Glomerular endothelial cell (primary cell): ENCODE measurements at places on chromosomes 12 and 14.

GRCh38 chr12:685388-685787 lies 22.1 kb upstream of the NINJ2 start:
- DNase-seq: no peak

- no peak for DNase-seq
Observed at GRCh38 chr12:68067762-68068376, 78.6 kb downstream of the IFNG-AS1 start.

- no peak for DNase-seq
Observed at GRCh38 chr12:51482929-51483697, 58.5 kb downstream of the SLC4A8 start.

GRCh38 chr14:77290705-77291104 lies 19.7 kb upstream of the NGB start:
- no peak for DNase-seq

DNA sequence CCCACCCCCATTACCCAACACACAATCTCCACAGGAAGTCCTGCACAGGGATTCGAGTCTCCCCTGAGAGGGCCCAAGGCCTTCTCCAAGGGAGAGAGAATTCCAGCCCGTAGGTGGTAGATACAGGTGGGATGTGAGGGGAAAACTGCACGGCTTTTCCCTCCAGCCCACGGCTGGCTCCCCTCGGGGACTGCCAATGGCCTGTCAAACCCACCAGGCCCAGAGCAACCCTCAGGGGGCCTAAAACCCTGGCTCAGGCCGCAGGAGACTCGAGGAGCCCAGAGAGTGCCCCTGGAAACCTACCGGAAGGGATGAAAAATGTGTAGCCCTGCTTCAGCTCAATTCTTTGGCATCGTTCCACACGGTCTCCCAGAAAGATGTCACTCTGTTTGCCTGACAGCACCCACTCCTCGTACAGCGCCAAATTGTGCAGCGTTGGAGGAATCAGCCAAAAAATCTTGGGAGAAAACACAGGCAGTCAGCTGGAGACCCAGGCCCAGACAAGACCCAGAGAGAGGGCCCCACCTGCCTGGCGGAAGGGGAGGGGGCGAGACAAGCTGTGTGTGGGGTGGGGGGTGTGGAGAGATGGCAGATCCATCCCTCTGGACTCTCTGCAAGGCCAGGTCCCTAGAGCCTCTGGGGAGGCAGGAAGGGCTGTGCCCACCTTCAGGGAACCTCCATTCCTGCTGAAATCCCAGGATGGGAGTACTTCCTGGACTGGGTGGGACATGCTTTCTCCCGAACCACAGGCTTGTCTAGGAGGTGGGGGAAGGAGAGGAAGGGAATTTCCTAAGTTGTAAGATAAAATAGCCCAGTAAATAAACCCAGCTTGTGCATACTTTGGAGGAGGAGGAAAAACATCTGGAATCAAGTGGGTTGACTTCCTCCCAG lies 48.1 kb downstream of the KDM2B start:
- no peak for DNase-seq

DNA sequence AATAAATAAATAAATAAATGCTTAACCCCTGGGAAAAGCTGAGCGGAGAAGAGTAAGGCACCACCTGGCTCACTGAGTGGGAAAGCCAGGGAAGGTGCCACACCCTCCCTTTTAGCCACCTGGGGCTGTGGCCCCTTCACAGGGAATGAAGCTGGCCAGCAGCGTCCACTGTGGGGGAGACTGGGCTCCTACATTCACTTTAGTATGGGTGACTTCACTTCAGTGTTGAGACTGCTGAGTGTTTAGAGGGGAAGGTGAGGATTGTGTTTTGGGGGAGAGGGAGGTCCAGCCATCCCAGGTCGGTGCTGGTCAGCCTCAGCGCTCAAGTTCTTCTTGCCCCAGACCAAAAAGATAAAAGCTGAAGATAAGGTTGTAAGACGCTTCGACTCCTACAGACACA lies 1.6 kb downstream of the NAB2 start:
- DNase-seq: no peak

DNA sequence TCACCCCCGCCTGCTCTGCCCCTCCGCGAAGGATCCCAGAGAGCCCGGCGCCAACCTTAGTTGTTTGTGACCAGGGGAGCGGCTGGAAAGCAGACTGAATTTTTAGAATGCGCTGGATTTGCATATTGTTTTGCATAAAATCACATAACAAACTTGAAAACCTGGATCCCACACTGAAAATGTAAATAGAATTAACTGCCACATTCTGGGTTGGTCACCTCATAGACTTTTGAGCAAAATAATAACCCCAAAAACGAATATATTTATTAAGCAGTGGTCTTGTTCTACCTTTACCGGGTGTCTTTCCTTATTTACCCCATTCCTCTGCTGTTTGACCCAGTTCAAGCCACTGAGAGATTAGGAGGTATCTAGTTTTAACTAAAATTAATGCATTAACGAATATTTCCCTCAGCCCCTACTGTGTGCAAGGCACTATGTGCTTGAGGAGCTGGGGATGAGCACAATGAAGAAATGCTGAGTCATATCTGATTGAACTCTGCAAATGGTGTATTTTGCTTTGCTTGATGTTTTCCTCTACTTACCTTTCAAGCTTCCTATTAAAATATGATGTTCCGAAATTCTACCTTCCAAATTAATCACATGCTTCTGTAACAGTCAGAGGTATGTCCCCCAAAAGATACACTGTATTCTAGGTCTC lies 438 bp upstream of the EGLN3 start:
- DNase-seq: no peak

- no peak for DNase-seq
Observed at GRCh38 chr12:9345171-9345570, 137.0 kb upstream of the PZP start.

DNA sequence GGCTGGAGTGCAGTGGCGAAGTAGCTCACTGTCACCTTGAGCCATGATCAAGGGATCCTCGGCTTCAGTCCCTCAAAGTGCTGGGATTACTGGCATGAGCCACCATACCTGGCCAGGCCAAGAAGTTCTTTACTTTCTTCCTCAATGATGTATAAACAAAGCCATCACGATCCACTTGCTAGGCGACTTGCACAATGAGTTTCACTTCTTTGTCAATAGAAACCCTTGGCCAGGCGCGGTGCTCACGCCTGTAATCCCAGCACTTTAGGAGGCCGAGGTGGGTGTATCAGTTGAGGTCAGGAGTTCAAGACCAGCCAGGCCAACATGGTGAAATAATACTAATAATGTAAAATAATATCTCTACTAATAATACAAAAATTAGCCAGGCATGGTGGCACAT lies 14.4 kb upstream of the SPSB2 start:
- no peak for DNase-seq

DNA sequence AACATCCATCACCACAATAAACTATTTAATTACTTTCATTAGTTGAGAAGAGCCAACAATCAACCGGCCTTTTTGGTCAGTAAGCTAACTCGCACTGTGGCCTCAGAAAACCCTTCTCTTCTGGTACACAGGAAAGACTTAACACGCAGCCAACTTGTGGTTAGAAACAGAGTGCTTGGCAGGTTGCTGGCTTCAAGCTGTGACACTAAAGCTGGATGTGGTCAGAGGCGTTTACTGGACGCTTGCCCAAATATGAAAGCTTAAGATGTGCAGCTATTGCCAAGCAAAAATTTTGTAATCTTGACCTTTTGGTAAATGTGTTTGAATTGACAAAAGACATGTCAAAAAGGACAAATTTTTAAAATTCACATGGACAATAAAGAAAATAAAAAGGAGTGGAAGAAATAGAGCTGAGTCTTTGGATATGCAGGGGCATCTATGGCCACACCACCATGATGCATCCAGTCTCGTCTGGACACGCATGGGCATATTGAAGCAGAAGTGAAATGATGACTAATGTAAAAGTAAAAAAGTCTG lies 2.6 kb upstream of the KLRK1 start:
- DNase-seq: no peak

DNA sequence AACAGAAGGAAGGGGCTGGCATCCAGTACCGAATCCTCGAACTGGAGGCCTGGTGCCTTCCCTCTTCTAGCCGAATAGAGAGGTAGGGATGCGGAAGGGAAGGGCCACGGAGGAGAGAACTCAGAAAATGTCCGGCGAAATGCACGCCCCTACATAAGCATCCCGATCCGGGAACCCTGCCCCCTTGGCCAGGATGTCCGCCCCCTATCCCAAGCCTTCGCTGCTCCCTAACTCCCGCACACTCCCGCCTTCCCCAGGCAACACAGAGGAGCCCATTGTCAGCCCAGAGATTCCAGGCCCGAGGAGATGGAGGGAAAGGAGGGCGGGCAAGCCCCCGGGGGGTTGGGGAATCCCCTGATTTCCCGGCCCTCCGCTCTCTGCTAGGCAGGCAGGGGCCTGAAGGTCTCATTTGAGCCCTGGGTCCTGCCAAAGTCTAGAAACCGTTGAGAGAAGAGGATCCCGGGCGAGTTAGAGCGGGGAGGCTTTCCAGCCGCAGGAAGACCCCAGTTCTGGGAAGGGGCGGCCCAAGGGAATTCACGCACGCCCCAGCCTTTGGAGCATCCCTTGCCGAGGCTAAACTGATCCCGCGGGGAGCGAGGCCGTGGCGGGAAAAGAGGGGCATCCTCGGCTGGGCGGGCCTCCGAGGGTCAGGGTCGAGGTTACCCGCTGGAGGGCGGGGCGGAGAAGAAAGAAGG lies 569 bp upstream of the ARHGEF40 start:
- no peak for DNase-seq

- no peak for DNase-seq
Observed at GRCh38 chr12:75725521-75726111, 214.2 kb upstream of the KRR1 start.

- DNase-seq: no peak
Observed at GRCh38 chr14:35855876-35856481, 29.8 kb downstream of the BRMS1L start.

- DNase-seq: no peak
Observed at GRCh38 chr12:6532927-6533652, 1.2 kb upstream of the GAPDH start.

DNA sequence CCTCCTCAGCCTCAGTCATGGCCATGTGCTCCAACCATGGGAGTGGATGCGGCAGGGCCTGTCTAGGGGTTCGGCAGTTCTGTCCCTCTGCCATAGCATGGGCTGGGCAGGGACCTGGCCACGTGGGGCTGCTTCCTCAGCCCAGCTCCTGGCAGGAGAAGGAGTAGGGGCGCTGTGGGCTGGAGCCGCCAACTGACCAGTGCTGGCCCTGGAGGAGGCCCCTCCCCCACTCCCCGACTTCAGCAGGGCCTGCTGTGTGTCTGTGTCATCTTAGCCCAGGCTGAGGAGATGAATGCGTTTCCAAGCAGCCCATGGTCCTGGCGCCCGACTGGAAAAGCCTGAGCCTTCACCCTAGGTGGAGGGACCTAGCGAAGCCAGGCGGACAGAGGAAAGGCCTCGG lies 2.7 kb upstream of the PACS2 start:
- no peak for DNase-seq

DNA sequence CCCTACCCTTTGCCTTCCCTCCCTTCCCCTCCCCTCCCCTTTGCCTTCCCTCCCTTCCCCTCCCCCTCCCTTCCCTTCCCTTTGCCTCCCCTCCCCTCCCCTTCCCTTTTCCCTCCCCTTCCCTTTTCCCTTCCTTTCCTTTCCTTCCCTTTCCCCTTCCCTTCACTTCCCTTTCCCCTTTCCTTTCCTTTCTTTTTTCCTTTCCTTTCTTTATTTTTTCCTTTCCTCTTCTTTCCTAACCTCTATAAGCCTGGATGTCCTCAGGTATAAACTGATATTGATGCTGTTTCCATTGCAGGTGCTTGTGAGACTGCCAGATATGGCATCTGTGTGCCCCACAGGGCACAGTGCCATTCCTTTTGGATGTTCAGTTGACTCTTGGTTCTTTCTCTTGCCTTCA lies 163.2 kb downstream of the ESRRB start:
- no peak for DNase-seq

DNA sequence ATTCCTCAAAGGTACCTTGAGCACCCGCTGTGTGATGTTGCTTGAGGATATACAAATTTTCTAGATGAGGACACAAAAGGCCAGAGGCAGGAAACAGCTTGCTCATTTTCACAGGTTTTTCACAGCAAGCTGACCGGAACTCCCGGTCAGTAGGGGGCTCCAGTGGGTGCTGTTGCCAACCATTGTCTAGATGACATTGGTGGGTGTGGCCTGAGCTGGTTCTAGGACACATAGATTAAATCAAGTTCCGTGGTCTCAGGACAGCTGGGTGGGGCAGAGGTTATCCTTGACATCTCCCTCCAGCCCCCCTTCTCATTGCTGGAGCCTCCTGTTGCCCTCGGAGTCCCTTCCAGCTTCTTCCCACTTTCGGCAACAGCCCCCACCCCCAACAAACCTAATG lies 153.6 kb upstream of the FKBP4 start:
- peak; percentile 29 for DNase-seq

DNA sequence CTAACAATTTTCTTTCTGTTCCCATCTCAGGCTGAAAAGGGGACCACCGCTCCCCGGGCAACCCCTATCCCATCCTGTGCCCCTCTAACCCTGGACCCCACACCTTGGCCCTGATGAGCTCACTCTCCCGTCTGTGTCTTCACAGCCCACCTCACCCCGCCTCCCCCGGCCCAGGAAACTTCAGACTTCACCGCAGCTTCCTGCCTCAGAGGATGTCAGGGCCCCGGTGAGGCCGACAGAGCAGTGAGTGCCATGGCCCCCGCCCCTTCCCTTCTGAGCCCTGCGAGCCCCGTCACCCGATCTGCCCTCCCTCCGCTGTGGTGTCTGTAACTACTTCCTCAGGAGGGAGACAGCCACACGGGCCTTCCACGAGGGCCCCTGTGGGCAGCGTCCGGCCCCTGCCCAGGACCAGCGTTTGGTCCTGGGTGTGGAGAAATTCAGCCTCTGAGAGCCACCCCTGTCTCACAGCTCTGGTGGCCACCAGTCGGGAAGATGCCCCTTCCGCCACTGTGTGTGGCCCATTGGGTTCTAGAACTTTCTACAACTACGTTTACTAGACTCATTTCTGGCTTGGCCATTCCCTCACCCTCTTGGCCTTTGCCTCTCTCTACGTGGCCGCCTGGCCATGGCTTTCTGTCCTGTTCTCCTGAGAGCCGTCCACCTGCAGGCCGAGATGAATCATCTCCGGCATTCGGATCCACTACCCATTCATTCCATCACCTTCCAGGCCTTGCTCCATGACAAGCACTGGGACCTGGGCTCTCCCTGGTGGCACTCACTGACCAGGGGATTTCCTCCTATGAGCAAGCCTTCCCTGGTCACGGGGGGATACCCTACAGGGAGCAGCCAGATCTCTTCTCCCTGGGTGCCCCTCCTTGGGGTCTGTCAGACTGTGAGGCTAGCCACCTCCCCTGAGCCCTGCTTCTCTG lies 3.4 kb downstream of the RHOF start:
- no peak for DNase-seq

DNA sequence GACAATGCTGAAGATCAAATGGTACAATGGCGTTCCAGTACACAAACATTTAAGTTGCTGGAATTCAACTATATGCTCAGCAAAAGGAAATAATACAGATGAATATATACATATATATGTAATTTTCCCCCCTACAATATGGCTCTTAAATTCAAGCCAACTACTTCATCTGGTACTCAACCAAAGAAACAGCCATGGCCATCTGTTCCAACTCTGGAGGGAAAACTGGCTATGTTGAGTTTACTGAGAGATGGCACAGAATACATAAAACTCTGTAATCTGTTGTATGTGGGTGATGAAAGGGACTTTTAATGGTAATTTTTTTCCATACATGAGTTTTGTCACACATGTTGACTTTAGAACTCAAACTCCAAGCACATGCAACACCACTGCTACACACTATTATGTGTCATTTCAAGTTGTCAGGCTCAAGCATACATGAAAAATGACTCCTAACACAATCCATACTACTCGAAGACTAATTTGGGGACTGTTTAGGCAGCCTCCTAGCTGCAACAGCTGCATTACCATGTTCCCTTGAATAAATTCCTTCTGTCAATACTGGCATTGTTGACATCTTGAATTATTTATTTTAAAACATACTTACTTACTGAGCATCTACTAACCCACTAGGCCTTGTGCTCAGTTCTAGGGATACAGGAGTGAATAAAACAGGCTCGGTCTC lies 38.2 kb upstream of the MAP3K9 start:
- DNase-seq: no peak
